ENCODE measurements at places on chromosomes 3 and 15.
A peak's percentile ranks its signal among the peaks of the same experiment; 100 is the strongest.

GRCh38 chr3:9180764-9181117 is 68.7 kb downstream of the SRGAP3 start:
- peak; percentile 67 for DNase-seq

DNA sequence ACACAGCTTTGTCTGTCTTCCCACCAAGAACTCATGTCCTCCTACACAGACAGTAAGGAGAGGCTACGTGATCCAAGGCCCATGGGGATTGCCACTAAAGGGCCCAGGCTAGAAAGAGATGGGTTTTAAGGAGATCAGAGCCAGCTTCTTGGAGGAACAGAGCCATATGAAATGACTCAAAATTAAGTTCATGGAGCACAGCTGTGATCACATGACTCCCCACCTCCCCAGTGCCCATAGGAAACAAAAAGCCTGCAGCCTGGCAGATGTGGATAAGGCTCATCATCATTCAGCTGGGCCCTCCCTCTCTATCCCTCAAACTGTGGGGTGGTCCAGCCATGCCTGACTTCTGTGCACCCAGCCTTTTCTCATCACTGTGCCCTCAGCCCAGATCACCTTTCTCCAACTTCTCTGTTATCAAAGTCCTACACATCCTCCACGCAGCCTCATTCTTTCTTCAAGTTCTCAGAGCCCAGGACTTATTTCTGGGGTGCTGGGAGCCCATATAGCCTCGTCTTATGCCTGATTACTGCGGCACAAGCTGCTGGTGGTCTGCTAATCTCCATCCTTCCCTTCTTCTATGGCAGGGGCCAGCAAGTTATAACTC is 137.6 kb downstream of the SMAD6 start:
- DNase-seq, result no peak

DNA sequence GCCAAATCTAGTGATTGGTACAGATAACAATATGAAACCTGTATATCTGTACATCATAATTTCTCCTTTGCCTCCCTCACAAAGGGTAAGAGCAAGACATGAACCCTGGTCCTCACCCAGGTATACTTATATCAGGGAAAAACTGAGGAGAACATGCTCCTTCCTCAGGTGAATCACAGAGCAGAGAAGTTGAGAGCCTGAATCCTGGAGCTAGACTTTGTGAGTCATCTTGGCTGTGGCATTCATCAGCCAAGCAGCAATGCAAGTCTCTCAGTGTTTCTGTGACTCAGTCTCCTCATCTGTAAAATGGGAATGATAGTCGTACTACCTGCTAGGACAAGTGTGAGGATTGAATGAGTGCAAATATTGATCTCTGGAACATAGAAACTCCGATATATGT is 165.7 kb upstream of the ADAMTS9 start:
- no peak for DNase-seq

GRCh38 chr15:80918196-80918783 is 71.3 kb downstream of the MESD start:
- DNase-seq, result no peak

DNA sequence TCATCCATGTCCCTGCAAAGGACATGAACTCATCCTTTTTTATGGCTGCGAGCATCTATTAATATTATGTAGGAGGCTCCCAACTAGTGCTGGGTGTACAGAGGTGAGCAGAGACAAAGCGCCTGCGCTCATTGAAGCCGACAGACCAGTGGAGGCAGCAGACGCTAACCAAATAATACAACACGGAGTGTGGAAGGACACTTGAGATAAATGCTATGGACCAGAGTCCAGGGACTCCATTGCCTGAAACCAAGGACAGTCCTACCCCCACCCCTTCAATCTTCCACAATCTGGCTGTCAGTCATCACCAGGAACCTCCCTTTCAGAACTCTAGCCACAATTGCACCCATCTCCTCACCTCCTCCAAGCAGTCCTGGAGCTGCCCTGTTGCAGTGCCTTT is 41.5 kb downstream of the KLHL6 start:
- no peak for DNase-seq

DNA sequence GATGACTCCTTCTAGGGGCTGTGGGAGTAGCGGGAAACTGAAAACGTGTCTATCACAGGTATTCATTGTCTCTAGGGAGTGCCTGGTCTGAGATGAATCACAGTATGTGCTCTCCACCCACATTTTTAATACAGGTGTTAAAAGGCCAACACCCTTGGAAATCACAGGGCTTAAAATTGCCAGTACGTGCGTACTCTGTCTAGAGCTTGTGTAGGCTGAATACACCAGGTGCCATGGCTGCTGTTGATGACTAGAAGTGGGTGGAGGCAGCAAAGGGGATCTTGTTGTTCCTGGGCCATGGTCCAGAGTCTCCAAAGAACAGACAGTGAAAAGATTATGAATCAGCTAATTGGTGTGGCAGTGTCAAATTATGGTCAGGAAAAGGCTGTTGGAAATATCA is 35.1 kb upstream of the P3H2 start:
- DNase-seq, result peak; percentile 23

GRCh38 chr15:67784090-67784781 is 41.1 kb upstream of the SKOR1 start:
- no peak for DNase-seq

- DNase-seq, result peak; percentile 51
Measured at GRCh38 chr3:53375019-53375418, 27.7 kb upstream of the DCP1A start.

DNA sequence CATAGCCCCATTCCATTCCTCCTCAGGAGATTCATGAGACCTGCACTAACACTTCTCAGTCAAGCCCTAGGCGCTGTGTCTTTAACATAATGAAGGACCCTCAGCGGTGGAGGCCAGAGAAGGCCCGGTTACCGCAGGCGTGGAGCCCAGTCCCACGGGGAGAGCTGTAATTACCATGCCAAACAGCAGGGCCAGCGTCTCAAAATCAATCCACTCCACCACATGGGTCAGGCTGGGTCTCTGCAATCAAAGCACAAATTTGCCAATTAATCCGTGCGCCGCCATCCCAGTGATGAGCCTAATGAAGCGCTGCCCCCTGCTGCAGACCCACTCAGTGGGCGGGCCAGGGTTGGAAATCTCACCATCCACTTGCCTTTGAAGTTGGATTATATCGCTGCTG is 109.7 kb downstream of the OCA2 start:
- DNase-seq, result no peak

GRCh38 chr3:146540236-146540635 is 4.2 kb downstream of the PLSCR1 start:
- no peak for DNase-seq

DNA sequence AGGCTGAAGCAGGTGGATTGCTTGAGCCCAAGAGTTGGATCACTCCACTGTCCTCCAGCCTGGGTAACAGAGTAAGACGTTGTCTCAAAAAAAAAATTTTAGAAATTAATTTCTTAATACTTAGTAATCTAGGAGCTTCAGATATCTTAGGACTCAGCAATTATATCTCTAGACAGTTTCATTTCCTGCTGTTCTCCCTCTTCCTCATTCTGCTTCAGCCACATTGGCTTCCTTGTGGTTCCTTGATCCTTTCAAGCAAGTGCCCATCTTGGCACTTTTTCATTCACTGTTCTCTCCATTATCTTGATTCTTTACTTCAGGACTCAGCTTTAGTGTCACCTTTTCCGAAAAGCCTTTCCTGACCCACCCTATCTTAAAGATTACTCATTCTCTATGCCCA is 22.5 kb downstream of the TMEM202 start:
- DNase-seq, result peak; percentile 1

DNA sequence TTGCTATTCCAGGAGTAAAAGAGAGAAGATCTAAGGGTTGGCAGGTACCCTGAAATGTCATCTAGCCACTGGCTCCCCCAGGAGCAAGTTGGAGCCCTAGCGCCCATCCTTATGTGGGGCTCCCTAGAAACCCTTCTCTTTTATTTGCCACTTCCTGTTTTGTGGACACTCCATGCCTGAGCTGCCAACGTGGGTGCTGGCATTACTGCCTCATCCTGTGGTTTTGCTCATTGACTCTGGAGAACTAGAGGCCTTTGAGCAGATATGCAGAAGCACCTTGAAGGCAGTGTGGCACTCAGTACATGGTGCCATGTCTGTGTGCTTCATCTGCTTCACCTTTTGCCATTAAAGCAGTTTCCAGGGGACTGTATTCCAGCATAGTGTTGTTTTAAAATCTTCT is 8.1 kb downstream of the EDEM1 start:
- peak; percentile 46 for DNase-seq

GRCh38 chr3:187292631-187293515 is 1.3 kb upstream of the MASP1 start:
- DNase-seq, result no peak

DNA sequence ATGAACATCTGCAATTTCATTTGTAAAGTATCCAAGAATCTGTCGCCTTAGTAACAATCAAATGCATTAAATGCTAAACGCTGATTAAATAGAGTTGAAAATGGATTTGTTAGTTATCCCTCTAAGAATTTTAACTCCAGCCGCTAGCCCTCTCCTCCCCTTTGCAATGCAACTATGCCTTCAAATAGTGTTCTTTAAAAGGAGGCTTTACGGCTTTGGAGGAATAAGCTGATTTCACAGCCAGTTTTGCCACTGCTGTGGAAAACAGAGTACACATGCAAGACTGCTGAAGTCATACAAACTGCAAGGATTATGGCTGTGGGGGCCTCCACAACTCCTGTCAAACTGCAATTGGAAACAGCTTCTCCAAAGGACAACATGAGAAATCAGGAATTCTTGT is 89.2 kb downstream of the CERS3 start:
- peak; percentile 79 for DNase-seq

- no peak for DNase-seq
Measured at GRCh38 chr3:119590706-119591105, 7.0 kb upstream of the PLA1A start.

- peak; percentile 85 for DNase-seq
Measured at GRCh38 chr15:98955331-98955730, 52.3 kb downstream of the PGPEP1L start.

DNA sequence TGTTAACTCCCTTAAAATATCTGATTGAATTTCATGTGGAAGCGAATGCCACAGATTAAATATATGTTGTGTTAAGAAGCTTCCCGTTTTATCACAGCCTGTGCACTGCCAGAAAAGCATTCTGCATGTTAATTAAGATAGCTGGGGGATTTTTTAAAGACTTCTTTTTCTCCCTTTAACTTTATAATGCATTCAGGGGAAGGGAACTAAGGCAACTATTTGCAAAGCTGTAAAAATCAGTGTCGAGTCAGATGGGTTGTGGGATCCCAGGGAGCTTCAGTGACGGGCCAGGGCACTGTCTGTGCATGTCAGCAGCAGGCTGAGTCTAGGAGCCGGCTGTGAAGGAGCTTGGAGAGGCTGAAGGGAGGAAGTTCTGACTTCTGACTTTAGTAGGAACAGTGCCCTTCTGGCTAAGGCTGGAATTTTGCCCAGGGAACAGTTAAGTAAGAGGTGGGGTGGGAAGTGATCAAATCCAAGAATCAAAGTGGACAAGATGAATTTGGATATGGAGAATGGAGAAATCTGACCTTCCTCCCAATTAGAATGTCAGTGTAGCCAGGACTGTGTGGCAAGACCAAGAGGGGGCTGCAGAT is 77.7 kb downstream of the ABHD5 start:
- no peak for DNase-seq

DNA sequence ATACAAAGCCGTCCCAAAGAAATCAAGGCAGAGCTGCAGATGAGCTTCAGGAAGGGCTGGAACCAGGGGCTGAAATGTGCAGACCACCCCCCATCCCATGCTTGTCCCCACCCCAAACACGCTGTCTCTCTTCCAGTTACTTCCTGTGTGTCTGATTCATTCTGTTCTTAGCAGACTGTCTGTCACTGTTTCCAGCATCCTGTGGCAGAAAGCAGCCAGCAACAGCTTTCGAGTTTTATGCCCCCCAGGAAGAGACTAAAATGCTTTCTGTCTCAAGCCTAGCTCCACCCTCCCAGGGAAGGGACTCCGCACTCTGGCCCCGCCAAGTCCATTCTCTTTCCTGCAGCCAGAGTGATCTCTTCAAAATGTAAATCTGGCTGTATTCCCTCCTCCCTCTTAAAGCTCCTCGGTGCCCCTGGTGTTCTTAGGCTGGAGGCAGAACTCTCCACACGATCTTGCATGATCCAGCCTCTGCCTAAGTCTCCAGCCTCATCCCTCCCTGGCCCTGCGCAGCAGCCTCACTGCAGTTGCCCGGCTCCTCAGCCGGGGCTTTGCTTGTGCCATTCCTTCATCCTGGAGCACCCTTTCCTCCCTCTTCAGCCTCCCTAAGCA is 41.5 kb downstream of the HRH1 start:
- DNase-seq, result peak; percentile 69

GRCh38 chr3:111810909-111811308 is 48.2 kb upstream of the PHLDB2 start:
- DNase-seq, result peak; percentile 44

DNA sequence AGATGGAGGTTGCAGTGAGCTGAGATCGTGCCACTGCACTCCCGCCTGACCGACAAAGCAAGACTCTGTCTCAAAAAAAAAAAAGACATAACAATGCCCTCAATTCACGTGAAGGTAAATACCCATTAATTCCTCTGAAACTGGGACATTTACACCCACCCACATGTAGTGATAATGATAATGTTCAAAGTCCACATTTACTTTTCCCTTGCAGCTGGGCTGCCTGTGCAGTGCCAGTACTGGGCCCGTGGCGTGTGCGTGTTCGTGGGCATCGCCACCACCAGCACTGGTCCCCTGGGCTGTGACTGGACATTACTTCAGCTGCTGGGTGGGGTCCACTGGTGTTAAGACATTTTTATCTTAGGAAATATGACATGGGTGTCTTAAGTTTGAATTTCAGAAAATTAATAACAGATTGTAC is 123.6 kb downstream of the SLC25A26 start:
- no peak for DNase-seq

DNA sequence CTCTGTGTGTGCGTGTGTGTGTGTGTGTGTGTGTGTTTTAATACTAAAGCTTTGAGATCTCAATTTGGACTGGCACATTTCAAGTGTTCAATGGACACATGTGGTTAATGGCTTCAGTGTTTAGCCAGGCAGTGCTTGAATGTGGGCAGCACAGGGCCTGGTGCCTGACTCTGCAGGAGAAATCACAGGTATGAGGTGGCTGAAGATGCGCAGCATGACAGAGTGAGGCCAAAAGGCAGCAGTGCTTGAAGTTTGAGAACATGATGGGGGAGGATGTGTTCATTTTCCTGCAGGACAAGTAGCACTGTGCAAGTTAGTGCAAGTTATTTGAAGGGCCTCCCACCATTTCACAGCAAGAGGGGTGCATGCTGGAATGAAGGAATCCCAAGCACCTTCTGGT is 620.5 kb upstream of the TBL1XR1 start:
- DNase-seq, result no peak

- no peak for DNase-seq
Measured at GRCh38 chr3:117609330-117609729, 899.8 kb downstream of the TUSC7 start.

- peak; percentile 68 for DNase-seq
Measured at GRCh38 chr15:74179101-74179841, 5.8 kb downstream of the ISLR start.

DNA sequence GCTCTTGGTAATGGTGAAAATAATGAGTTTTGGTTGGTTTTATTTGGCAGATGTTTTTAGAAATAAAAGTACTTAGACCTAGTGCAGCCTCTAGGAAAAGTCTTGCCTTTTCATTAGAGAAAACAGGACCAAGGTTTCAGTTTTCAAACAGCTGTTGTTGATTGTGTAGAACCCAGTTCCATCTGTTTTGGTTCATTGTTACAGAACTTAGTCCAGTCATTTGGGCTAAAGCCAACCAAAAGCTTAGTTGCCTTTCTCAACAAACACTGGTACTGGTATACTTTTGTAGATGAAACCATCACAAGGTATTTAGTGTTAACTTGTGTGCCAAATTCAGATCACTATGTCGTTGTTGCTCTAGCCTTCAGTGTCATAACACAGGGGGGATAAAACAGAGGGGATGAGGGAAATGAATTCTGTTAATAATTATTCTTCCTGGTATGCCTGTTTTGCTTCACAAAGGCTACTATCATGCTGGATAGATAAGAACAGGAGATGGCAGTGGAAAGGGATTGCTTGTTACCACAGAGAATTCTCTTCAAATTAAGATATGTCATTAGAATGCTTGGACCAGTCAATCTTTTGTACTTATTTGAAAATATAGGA is 12.6 kb upstream of the APH1B start:
- DNase-seq, result peak; percentile 76
